NCI-H146 (cell line): ENCODE measurements at places on chromosomes 5 and 9.

- no peak for DNase-seq
Observed at GRCh38 chr9:17191082-17191481, 56.2 kb downstream of the CNTLN start.

- no peak for DNase-seq
Observed at GRCh38 chr9:68536876-68537615, 3.6 kb downstream of the TMEM252 start.

GRCh38 chr9:70639853-70640814, 225.7 kb upstream of the KLF9 start:
- peak; percentile 2 for DNase-seq

- DNase-seq = no peak
Observed at GRCh38 chr5:106307265-106307664, 1363.5 kb downstream of the EFNA5 start.

DNA sequence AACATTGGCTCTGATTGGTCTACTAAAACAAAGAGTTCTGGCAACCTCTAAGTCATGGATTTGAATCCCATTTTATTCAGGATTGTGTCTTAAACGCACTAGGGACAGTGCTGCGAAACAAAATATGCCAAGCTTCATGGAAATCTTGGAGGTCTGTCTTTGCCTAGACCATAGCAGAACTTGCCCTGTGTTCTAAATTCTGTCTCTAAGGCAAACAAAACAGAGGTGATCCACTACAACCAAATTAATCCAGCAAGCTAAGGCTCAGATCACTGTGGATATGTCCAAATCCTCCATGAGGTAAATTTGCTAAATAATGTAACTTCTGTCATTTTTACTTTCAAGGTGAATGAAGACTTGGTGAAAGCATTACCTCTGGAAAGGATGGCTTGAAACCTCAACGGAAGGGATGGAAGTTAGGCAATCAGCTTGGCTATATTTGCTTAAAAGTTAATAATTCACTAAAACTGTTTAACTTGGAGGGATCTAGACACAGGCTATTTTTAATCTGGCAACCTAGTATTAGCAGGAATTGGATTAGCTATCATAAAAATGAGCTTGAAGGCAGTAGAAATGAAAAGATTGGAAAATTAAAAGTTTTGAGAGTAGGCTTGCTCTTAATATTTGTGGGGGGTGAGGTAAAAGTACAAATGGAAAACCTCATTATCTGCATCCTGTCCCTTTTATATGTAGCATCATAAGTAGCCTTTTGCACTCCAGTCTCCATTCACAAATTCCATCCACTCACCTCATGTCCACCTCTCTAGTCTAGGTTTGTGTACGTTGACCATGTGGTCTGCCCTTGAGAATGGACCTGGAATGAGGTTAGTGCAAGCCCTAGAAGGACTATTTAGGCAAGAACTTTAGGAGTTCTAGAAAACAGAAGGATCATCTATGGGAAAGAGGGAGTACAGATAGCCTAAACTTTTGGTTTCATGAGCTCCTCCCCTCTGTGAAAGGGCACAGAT, 176.2 kb downstream of the SMC2 start:
- DNase-seq = no peak

- DNase-seq = peak; percentile 40
Observed at GRCh38 chr5:54329731-54330709, 19.6 kb upstream of the ARL15 start.

DNA sequence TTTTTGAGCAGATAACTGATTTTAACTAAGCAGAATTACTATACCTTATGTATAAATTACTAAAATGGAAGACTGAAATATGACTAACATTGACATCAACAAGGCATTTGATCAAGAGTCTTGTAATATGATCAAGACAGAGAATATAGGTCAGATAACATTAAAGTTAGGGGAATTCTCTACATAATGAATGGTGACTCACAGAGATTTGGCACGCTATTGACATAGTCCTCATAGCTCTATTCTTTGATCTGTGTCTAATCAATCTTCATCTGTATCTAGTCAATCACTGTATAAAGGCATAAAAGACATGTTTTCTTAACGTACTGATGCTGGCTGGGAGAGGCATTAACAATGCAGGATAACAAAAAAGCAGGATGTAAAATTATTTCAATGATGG, 17.4 kb downstream of the ABITRAM start:
- DNase-seq = no peak
